ENCODE measurements at places on chromosomes 1 and 21.

DNA sequence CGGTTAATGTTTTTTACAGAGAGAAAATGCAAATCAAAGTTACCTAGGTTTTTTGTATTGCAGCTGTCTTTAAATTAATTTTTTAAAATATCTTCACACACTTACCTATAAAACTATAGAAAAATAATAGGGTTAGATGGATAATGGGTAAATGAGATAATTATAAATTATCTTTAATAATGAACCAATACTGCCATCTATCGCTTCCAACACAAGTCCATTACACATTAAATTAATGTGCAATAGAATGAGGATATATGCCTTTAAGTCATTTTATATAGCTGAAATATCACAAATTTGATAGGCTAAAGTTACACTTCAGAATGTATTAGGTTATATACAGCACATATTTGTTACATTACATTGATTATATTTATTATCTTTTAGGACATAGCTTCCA is 2212.8 kb downstream of the MRPL39 start:
- no peak for DNase-seq

GRCh38 chr1:5405263-5405662 is 587.0 kb downstream of the NPHP4 start:
- no peak for DNase-seq

DNA sequence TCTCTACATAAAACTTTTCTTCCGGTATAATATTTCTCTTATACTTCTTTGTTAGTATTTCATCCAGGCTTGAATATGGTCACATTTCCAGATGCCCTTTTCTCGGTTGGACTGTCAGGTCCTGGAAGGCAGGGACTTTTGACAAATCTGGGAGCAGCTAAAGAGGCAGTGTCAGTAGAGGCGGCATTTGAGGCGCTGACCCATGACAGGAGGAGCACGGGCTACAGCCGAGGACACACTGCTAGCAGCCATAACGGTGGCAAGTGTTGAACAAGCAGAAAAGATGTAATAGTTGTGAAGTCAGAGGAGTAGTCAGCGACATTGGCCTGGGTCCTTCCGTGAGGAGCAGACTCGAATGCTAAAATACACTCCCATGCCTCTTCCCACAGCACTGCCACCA is 14.5 kb upstream of the NRIP1 start:
- DNase-seq, result no peak

DNA sequence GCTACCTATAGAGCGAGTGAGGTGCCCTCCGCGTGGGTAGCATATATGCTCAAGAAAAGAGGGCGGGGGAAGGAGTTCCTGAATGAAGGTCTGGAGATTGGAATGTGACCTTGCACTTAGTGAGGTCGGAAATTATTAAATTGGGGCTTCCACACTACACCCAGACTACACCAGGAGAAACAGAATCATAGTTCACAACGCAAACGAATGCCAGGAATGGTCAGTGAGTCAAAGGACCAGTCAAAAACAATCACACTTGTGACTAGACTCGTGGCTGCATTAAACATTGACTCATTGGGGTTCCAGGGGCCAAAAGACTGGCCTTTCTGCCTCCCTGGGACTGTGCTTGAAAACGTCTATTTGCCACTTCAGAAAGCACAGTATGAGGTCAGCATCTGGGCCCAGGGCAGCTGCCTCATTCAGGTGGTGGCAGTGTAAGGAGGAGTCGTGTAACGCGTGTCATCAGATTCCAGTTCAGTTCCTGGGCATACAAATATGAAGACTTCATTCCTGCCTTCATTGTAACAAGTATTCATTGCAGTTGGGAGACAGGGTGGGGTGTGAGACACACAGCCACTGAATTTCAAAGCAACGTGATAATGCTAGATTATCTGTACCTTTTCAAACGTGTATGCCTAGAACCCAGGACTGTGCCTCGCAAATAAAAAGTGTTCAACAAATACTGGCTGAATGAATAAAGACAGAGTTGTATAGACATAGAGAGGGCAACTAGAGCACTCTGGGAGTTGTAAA is at the start of gene YOD1:
TSS of gene YOD1 (minus strand) at position 18 of the 753 bp plus-strand sequence. CDS start 178 bp downstream, outside the sequence.
- peak; percentile 84 for DNase-seq

GRCh38 chr1:109975718-109976117 is 8.8 kb upstream of the AHCYL1 start:
- peak; percentile 84 for DNase-seq

DNA sequence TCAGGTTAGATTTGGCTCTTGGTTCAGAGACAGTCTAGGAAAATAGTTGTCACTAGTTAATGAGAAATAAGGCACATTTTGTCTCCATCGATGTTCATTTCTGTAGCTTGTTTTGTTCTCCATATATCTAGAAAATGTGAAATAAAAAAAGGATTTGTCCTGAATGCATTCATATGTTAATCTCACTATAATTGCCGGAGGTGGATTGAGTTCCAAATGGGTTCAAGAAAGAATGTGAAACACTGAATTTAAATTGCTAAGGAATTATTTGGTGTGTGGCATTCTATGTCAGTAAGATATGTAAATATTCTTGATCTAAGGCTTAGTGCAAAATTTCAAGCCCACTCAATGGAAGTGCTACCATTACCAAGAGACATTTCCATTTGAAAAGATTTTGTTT is 176.7 kb downstream of the LRRC7 start:
- no peak for DNase-seq

DNA sequence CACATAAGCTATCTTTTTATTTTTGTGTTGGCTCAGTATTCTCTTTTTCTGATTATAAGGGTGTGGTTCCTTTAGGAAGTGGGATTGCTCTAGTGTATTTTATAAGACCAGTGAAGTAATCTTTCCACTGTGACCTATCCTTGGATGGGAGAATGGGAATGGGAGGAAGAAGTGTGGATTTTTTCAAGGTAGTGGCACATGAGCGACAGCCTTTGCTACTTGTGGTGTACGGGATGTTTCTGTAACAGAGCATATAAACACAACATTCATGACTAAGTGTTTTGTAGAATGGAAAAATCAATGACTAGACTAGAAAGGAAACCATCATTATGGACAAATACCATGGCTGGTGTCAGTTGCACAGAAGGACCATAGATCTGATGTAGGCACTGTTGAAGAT is 209.6 kb downstream of the GIPC2 start:
- no peak for DNase-seq

DNA sequence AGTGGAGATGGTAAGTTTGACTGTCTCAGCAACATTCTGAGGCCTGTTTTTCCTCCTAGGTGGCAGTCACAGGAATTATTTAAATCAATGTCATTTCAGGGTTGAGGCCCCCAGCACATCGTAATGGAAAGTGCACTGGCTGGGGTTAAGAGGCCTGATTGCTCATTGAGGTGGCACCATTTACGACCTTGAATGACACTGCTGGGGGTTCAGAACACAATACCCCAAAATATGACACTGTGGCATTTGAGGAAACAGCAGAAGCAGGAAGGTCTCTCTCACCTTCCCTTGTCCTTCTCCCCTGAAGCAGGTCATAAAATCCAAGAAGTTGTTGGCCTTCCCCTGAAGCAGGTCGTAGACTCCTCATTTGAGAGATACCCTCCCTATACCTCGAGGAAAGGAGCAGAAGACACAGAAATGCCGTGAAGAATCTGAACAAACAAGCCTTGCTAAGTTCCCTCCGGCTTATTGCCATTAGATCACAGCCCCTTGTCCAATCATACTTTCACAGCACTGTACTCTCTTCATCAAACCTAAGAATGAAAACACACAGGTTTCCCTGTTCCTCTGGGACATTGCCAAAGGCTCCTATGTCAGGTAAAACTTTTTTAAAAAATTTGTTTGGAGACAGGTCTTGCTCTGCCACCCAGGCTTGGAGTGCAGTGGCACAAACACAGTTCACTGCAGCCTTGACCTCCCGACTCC is 71.3 kb downstream of the S1PR1 start:
- DNase-seq, result no peak

DNA sequence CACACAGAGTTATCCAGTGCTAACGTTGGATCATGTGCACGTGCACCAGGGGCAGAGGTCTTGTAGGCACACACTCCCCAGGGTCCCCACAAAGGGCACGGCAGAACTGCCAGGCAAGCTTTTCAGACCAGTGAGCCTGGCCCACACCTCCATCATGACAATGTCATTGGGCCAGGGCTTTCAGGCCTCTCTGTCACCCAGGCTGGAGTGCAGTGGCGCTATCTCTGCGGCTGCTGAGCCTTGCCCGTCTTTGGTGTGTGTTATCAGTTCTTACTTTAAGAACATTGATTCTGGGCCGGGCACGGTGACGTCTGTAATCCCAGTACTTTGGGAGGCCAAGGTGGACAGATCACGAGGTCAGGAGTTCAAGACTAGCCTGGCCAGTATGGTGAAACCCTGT is 44.2 kb downstream of the PKNOX1 start:
- DNase-seq, result no peak

DNA sequence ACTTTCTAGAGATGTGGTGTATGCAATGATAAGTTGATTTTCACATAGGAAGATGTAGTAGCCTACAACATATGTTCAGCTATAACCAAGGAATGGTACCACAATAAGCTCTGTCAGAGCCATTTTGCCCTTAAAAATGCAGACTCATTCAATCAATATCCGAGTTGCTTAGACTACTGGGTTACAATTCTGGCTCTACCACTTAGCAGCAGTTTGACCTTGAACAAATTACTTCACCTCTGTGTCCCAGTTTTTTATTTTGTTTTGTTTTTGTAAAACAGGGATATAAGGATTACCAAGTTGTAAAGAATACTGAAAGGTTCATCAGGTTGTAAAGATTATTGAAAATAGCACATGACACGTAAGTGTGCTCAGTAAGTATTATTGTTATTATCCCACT is 9.3 kb downstream of the EPS15 start:
- DNase-seq, result no peak

GRCh38 chr1:232676307-232676706 is 46.4 kb upstream of the SIPA1L2 start:
- no peak for DNase-seq

DNA sequence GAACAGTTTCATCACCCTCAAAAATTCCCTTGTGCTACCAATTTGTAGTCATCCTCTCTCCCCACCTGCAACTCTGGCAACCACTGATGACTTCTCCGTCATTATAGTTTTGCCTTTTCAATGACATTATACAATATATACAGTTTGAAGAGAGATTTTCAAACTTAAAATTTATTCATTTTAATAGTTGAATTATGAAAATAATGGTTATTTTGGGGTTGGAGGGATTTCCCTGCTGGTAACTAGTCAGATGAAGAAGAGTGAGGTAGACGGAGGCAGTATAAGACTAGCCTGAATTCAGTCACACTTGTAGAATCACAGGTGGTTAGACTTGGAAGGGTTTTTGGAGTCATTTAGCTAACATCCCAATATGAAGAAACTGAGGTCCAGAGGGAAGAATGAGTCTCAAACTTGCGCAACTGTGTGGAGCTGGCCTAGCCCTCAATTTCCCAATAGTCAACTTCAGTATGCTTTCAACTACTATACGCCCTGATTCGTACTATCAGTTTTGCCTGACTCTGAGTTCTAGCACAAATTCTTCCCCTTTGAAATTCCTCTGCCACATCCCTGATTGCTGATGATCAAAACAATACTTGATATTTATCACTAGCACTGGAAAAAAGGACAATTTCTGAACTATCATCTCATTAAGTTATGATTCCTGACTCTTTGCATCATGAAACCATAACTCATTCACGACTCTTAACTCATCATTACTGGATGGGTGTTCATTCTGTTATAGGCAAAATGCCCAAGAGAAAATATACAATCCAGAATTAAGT is 54.2 kb downstream of the VANGL2 start:
- DNase-seq, result no peak

DNA sequence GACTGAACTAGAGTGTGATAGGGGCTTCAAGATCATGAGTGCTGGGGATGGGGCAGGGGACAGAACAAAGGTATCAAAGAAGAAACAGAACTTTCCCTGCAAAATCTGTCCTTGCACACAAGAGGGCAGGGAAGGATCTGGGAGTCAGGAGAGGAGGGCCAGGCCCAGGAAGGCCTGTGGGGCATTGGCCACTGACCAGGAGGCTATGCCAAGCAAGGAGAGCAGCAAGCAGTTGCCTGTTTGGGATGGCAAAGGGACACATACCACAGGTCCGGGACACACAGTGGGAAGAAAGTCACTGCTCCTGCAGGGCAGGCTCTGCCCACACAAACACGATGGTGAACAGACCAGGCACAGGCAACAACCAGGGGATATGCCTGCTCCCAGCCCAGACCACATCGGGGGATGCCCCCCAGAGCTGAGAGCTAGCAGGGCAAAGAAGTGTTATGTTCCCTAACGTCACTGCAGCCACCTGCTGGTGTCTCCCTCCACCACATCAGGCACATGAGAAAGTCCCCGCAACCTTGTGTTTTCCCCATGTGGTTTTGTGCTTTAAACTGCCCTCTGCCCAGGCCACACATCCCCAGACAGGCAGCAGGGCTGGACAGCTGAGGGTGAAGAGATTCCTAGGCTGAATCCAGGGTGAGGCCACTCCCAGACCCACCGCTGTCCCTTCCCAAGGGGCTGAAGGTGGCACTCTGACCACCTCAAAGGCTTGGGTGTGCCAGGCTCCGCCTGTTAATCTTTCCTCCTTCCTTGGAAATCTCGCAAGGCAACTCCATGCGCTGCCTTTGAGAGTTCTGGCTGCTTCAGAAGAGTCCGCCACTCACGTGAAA is 53.6 kb downstream of the KIF21B start:
- DNase-seq, result no peak

DNA sequence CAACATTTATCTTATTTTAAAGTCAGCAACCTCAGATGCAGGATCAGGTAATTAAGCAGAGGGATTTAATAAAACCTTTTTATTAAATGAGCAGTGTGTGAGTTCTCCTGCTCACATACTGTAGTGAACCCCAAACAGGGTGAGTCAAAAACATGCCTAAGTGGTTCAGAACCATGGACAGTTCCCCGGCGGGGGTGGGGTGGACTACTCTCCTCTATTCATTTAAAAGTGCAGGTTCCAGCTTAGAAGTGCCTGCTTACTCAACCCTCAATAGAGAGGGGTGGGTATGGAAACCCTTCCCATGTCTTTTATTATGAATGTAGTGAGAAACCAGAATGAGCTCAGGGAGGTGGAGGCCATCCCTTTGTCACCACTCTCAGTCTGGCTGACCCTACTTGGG is 397.9 kb downstream of the HHAT start:
- DNase-seq, result peak; percentile 28

GRCh38 chr1:2946999-2947690 is 74.1 kb upstream of the ACTRT2 start:
- no peak for DNase-seq

DNA sequence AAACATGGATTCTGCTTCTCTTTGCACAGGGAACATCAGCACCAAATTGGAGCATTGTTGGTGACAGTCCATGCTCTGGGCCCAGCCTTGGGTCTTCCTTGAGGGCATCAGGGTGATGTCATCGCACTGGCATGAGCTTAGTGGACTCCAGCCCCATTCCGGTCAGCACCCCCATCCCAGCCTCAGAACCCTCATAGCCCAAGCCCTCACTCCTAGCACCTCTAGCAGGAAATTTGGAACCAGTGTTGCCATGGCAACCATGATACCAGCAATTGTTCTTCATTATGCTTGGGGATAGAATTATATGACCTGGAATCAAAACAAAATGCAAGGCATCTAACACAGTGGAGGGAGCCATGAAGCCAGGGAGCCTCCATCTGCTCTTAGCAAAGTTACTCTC is 83.1 kb downstream of the VWA5B1 start:
- no peak for DNase-seq

GRCh38 chr21:34574601-34575529 is 40.0 kb downstream of the RCAN1 start:
- DNase-seq, result no peak
